ENCODE measurements at places on chromosomes 3 and 15.

GRCh38 chr3:44478606-44479094 lies 1.2 kb upstream of the ZNF445 start:
- DNase-seq, result no peak

DNA sequence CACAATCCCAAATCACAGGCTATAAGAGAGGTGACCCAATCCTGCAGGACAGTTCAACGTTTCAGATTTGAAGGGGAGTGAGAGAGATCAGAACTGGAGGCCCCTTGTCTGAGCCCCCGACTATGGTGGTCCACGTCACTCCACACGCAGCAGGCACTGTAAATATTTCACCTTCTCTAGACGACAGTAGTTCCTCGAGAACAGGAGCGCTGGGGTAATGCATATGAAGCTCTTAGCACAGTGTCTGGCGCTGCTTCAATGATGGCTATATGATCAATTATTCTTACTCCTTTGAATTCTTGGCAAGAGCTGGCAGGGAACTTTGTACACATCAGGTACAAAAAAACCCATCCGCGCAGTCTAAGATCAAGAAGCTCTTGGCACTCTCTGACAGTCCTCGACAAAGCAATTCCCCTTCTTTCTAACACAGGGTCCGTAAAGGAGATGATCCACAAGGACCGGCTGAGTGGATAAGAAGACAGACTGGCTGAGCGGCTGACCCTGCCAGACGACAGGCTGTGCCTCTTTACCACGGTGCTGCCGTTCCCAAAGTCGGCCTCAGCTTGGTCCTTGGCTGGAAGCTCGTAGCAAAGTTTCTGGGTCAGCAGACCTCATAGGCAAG lies 522 bp upstream of the NRROS start:
- no peak for DNase-seq

DNA sequence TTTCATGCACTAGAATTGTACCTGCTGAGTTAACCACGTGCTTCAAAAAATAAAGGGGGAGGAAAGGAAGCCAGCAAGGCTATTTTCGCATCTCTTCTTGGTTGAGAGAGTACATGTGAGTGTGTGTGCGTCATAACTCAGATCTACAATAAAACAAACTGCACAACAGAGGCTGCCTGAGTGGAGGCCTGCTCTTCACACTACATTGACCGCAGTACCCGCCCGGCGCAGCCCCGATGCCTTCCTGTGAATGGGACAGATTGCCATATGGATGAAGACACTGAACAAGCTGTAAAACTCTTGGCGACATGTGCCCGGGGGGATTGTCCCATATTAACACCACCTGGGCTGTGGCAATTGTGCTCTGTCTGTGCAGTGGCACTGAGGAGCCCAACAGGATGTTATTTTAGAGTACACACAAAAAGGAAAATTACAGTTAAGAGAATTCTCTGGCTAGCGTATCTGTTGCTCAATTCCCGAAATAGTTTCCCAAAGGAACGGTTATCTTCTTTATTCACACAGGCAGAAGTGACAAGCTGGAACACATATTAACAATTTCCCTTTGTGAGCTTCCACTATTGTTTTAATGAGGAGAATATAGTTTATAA lies 551.5 kb downstream of the FOXP1 start:
- DNase-seq, result no peak

GRCh38 chr3:115788921-115789470 lies 165.7 kb downstream of the GAP43 start:
- no peak for DNase-seq
